Eye (tissue), 1 donor: ENCODE measurements at places on chromosomes 7 and 10.

DNA sequence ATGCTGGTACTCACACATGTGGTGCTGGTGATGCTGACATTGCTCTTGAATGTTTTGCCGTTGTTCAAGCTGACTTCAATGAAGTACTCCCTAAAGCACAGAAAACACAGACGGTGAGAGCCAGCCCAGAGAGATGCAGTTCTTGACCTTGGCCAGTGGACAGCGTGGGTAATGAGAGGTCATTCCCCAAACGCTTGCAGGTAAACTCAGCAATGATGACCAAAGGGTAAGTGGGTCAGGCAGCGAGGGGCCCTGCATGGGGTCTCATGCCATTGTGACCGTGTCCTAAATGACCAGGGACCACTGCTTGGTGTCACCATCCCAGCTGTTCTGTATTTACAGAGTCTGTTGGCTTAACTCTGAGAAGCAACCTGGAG lies 32.8 kb upstream of the ANTXRL start:
- DNase-seq, result no peak

- DNase-seq, result peak; percentile 43
These were observed 48.7 kb downstream of the BPGM start for GRCh38 chr7:134695321-134695860.

GRCh38 chr7:157875230-157876179 lies 538.7 kb downstream of the DNAJB6 start:
- peak; percentile 68 for DNase-seq

DNA sequence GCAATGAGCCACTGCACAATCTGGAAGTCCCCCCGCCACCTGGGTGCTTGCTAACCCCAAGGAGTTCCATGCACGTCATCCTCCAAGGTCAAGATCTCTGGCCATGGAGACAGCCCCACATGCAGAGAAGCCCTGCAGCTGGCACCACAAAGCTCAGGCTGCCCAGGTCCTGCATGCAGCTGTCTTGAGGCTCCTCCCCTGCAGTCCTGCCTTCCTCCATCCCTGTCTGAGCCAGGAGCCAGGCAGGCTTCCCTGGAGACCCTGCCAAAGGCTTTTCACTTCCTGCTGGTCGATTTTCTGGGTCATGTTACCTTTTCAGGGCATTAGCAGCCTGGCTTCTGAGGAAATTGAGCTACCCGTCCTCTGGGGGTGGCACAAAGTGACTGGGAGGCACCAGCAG lies 12.5 kb upstream of the TMEM72 start:
- DNase-seq, result peak; percentile 71

DNA sequence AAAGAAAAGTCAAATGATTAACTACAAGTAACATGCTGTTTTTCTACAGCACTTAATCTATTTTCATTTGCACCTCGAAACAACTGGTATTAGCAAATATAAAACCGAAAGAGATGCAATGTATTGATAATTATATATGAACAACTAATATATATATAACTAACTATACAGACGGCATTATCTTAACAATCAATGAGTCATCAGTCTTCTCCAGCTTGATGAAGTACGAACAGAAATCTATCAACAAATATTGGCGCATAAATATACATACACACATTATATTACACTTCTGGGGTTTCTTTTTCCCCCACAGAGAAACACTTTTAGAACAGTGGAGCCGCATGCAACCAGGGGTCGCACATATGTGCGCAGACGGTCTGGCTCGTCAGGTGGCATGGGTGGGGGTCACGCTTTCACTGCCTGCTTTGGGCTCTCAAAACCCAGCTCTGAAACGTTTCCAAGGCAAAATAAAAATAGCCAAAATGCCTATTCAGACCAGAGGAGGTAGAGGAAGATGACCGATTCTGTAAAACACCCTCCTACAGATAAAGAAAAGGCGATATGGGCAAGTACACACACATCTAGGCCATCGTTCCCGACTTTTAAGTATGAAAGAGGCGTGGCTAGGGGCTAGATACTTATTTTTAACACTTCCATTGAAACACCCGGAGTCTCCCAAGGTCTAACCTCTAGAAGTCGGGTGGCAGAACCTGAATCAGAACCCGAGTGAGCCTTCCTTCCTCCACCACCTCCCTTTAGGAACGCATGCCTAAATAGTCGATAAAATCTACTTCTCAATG lies 1.7 kb downstream of the ARHGAP12 start:
- peak; percentile 28 for DNase-seq

GRCh38 chr7:156025675-156026074 lies 213.4 kb upstream of the SHH start:
- DNase-seq, result no peak

DNA sequence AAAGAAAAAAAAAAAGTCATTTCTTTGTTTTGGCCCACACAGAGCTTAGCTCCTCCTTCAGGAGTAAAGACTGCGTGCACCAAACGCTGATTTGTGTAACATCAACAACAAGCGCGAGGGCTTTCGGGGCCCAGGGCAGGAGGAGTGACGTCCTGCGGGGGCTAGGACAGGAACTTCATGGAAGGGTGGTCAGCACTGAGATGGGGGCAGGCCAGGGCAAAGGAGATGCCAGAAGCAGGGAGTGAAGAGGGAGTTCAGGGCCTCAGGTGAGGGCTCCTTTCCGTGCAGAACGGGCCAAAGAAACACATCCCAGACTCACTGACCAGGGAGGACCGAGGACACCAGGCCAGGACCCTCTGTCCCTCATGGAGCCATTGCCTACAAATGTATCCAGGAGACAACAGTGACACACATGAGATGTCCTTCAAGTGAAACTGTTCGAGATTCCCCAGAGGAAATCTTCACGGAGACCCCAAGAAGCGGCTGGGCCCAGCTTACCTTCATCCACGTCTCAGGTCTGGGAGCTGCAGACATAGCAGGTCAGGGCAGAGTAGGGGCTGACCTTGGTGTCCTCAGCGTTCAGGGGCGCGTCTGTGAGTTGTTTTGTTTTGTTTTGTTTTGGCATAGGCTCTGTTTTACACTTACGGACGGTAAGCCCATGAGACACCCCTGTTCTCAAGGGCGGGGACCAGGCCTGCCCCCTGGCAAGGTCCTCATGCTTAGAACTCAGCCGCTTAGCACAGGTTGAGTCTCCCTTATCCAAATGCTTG lies 30.4 kb upstream of the SHH start:
- no peak for DNase-seq

DNA sequence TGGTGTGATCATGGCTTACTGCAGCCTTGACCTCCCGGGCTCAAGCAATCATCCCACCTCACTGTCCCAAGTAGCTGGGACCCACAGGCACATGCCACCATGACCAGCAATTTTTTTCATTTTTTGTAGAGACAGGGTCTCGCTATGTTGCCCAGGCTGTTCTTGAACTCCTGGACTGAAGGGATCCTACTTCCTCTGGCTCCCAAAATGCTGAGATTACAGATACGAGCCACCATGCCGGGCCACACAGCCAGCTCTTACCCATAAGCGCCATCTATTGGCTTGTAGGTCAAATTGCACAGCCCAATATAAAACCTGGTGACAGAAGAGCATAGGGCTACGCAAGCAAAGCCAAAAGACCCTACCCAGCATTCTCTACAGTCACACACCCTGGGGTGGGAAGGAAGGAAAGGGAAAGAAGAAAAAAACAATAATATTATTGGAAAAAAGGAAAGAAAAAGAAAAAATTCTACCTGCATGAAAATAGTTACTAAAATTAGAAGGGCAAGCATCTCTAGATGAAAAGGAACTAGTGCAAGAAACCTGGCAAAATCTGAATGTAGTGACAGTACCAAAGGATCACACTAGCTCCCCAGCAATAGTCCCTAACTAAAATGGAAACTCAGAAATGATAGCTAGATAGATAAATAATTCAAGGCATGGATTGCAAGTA lies 29.4 kb upstream of the AMPH start:
- DNase-seq, result peak; percentile 45

DNA sequence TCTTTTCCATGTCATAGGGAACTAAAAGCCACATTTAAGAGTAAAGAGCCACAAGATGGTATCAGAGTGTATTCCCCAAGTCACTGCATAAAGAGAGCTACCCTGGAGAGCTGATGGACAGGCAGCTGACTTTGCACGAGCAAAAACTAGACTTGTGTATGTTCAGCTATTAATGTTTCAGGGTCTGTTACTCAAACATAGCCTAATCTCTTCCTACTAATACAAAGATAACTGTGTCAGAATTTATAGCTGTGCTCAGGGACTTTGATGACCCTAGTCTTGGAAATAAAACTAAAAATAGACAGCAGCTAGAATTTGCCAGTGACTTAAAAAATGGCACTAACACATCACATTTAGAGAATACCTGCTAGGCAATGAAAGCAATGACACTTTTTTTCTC lies 45.5 kb upstream of the LRRTM3 start:
- no peak for DNase-seq

- DNase-seq, result peak; percentile 82
These were observed 796 bp downstream of the CDK14 start for GRCh38 chr7:90596671-90597562.

- peak; percentile 72 for DNase-seq
These were observed 537.9 kb upstream of the MGMT start for GRCh38 chr10:128929131-128929530.

GRCh38 chr10:110794808-110795207 lies 76.9 kb upstream of the PDCD4 start:
- peak; percentile 94 for DNase-seq

- no peak for DNase-seq
These were observed 319.9 kb downstream of the PHTF2 start for GRCh38 chr7:78118470-78118869.
